ENCODE measurements at places on chromosomes 7 and 10. TPM values are rescaled to one million over a fixed set of nuclear protein-coding genes. Genes with fewer than 3 reads are reported as not detected.

Gene NEUROG3
- total RNA-seq = not detected

DNA sequence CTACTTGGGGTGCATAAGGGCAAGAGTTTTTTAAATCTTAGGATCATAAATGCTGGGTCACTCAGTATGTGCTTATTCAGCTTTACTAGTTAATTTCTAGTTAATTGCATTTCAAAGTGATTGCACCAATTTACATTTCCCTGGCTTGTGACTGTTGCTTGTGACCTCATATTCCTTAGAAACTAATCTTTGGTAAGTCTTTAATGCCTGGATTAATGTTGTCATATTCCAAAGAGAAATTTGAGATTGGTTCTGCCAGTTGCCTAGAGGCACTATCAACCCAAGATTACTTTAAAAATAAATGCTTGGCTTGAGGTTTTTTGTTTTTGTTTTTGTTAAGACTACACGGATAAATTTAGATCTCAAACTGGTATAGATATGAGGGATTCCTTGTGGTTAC, 103.1 kb downstream of the ANK3 start:
- no peak for DNase-seq

- DNase-seq = peak; percentile 34
Measured at GRCh38 chr7:47693216-47693615, 111.3 kb upstream of the TNS3 start.

DNA sequence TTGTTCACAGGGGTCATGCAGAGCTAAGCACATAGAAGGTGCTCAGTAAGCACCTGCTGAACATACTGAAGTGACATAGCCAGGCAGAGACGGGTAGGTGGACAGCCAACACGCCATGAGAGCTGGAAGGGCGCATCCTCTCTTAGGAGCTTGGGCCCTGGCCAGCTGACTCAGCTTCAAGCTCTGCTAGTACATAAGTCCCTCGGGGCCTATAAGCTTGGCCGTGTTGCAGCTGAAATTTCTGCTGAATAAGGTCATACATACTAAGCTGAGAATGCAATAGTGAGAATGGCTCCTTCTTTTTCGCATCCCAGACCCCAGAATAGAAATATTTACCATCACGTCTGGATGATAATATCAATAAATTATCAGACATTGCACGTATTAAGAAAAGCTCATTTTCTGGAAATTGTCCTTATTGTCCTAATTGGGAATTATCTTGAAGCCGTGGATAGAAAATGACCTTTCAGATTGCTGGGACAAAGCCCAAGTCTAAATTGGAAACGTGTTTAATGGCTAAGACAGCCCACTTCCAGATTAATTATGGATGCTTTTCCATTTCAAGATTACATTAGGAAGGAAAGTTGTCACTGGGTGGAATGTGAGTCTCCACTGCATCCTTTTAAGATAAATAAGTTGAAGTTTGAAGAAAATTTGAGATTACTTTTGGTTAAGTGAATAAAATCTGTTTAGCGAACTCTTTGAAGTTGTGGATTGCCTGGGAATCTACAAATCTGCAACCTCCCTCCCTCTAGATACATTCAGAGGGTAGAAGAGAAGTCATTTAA, 287.1 kb upstream of the C7orf33 start:
- peak; percentile 90 for DNase-seq

DNA sequence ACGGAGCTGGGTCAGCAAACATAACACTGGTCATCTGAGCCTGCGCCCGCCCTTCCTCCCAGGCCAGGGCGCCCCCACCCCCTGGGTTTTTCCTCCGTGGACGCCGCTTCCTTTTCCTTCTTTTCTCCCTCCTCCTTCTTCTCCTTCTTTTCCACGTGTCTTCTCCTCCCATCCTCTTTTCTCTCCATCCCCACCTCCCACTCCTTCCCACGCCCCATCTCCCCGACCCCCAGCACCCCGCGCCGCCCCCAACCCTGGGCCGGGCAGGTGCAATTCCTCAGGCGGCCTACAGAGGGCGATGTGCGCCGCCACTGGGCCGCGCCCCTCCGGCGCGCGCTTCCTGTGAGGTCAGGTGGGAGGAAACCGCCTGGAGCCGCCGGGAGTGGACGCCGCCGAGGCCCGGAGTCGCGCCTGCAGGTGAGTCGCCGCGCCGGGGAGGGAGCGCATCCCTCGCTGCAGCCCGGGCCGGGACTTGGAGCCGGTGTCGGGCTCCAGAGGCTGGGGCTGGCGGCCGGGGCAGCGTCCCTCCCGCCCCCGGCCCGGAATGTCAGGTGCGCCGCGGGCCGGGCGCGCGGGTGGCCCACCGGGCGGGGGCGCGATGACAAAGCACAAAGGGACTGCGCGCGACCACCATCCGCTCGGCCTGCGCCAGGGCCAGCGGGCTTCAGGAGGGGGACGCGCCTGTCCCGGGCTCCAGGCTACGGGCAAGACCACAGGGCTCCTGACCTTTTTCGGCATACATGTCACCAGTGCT, at the start of gene FAM241B:
Gene FAM241B, plus strand, starts transcription at position 351 of the 754 bp plus-strand sequence. CDS start 1,497 bp downstream, outside the sequence.
- DNase-seq = peak; percentile 71

- DNase-seq = peak; percentile 33
Measured at GRCh38 chr10:86261941-86262687, 104.5 kb downstream of the GRID1 start.

DNA sequence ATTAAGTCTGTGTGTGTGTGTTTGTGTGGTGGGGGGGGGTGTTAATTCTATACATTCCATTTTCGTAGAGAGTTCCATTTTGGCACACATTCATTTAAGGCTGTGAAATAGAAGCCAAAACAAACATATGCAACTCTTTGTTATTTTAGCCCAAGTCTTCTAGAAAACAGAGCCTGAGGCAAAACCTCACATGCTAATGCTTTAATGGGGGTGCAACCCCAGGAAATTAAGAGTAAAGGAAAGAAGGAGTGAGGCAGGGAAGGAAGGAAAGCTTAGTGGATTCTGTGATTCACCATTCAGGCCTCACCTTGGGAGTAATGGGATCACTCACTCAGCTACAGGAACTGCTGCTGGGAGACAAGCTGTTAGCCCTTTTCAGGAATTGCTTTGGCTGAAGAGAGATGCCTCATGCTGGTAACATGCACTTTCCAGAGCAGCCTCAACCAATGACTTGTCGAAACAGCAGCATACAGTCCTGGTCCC, 73.0 kb upstream of the CTTNBP2 start:
- peak; percentile 78 for DNase-seq

Data from Daoy (cell line).